NCI-H1436 (cell line): ENCODE measurements at places on chromosomes 7 and 10.

DNA sequence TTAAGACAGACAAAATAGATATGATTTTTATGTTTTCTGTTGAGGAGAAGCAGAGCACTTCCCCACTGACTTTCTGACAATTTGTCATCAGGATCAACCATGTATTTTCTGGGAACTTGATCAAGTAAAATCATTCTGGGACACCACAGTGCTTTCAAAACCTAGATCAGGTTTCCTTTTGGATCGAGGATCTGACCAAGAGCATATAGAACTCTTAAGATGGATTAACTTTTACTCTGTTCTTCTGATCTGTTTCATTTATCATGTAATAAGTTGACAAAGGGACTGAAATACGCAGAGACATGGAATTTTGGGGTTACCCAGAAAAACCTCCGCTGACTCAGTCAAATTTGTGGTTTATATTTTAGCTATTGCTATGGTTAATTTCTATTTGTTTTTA is 136.0 kb upstream of the WNT16 start:
- DNase-seq, result no peak

- DNase-seq, result no peak
Observed at GRCh38 chr7:33941418-33941817, 36.1 kb downstream of the BMPER start.

DNA sequence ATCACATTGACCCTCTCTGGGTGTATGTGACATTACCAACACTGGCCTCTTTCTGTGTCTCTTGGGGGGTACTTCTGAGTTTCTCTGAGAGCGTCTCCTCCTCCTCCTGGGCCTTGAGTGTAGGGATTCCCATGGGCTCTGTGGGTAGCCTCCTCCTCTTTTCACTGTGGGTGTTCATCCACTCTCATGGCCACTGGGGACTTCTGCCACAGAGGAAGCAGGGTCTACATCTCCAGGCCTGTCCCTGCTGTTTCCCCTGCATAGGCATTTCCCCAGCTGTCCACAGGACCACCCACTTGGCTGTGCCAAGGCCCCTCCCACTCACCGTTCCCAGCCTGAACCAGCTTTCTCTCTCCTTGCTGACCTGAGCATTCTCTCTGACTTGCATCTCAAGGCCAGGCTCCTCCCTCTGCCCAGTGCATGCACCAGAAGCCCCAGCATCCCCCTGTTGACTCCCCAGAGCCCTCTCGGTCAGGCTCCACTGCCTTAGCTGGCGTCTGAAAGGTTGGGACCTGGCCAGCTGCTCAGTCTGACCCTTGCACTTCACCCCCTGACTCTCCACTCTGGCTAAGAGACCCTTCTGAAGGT is 487.6 kb downstream of the GLRX3 start:
- no peak for DNase-seq

GRCh38 chr7:106485031-106485551 is 175.9 kb downstream of the CCDC71L start:
- no peak for DNase-seq

- DNase-seq, result no peak
Observed at GRCh38 chr10:73083221-73083620, 13.4 kb downstream of the P4HA1 start.

- no peak for DNase-seq
Observed at GRCh38 chr10:36494371-36494770, 631.0 kb upstream of the ANKRD30A start.

- no peak for DNase-seq
Observed at GRCh38 chr7:22872096-22872807, 49.6 kb upstream of the TOMM7 start.

- no peak for DNase-seq
Observed at GRCh38 chr7:112122798-112123197, 83.4 kb downstream of the DOCK4 start.

- DNase-seq, result no peak
Observed at GRCh38 chr10:31920538-31920937, 8.1 kb downstream of the ARHGAP12 start.
